Fibroblast of skin of back (primary cell): ENCODE measurements at places on chromosomes 3 and 15.
A peak's percentile ranks its signal among the peaks of the same experiment; 100 is the strongest.

DNA sequence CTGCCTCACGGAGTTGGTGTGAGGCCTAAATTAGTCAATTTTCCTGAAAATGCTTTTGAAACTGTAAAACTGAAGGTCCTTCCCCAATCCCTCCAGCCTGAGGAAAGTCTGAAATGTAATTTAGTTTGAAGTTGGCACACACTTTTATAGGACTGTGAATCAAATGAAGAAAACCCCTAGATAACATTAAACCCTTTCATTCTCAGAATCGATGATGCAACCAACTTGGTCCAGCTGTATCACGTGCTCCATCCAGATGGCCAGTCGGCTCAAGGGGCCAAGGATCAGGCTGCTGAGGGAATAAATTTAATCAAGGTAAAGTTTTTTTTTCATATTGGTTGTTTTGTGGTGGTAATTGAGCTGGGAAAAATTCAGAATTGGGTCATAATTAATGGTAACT lies 11.7 kb downstream of the MRPS22 start:
- DNase-seq, result no peak

- no peak for DNase-seq
Measured at GRCh38 chr3:84125201-84125721, 833.5 kb upstream of the CADM2 start.

- no peak for DNase-seq
Measured at GRCh38 chr3:142117056-142117851, 32.1 kb downstream of the TFDP2 start.

GRCh38 chr15:101393172-101393571 lies 96.3 kb downstream of the PCSK6 start:
- no peak for DNase-seq

DNA sequence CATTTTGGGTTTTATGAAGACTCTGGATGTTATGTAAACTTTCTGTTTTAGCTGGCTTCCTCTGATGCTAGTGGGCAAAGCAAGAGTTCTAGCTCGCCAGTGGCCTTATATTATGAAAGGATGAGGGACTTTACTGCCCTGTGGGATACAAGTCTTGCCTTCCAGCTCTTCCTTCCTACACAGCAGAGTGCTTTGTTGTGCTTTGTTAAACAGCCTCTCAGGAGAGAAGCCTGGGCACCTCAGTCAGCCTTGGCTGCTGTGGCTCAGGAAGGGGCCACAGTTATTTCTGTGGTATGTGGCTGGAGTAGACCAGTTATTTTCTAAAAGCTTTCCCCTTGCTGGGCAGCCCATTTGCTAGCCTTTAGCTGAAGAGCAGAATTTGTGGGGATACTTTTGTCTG lies 69.5 kb upstream of the SUCLG2 start:
- no peak for DNase-seq

DNA sequence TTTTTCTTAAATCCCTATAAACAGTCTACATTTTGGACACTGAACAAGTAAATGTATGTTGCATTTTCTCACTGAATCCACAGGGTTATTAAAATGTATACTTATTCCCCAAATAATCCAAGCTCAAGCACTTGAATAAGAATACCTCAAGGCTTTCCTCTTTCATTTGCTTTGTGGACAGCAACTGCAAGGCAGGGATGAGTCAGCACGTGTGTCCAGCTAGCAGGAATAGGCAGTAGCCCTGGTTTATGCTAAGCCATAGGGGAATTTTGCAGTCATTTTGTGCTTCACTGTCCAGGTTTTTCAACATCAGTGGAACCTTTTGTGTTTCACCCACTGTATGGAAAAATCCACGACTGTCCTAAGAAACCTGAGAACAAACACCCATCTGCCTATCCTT lies 96.7 kb upstream of the KCNMB2 start:
- peak; percentile 72 for DNase-seq

- no peak for DNase-seq
Measured at GRCh38 chr15:59818336-59818735, 129.2 kb upstream of the BNIP2 start.

GRCh38 chr15:101018450-101018849 lies 99.3 kb downstream of the LRRK1 start:
- DNase-seq, result no peak

GRCh38 chr3:129231331-129232119 lies 17.9 kb upstream of the COPG1 start:
- DNase-seq, result no peak

DNA sequence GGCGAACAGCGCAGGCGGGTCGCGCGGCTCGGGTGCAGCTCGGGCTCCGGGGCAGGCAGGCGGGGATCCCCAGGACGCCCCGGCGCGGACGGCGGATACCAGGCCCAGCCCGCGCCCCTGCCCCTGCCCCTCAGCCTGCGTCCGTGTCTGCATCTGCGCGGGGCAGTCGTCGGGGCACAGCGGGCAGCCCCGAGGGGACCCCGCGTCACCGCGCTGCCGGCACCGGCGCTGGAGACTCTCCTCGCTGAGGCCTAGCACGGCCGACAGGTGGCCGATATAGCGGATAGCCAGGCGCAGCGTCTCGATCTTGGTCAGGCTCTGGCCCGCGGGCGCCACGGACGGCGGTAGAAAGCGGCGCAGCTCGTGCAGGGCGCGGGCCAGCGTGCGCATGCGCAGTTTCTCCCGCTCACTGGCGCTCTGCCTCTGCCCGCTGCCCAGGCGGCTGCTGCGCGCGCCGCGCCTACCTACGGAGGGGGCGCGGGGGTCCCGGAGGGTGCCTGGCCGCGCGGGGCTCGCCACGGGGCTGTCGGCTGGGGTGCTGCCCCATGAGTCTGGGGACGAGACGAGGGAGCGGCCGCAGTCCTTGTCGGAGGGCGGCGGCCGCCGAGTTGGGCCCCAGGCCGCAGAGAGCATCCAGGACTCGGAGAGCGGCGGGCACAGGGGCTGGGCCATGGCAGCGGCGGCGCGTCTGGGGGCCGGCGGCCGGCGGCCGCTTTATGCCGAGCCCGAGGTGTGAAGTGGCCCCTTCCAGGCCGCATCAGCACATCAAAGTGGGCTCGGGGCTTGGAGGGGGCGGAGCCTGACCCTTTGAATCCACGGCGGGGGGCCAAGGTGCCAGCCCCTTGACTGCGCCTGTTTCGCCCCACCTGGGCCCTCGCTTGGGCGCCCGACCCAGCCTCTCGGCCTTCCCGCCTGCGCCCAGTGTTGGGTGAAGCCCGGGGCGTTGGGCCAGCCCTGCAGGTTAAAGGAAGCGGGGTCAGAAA lies at the start of gene MESP1:
TSS of gene MESP1 (minus strand) at position 690 of the 983 bp plus-strand sequence. CDS start at position 672, 18 bp downstream.
- peak; percentile 89 for DNase-seq

GRCh38 chr3:74121761-74122160 lies 492.7 kb downstream of the CNTN3 start:
- DNase-seq, result peak; percentile 30

DNA sequence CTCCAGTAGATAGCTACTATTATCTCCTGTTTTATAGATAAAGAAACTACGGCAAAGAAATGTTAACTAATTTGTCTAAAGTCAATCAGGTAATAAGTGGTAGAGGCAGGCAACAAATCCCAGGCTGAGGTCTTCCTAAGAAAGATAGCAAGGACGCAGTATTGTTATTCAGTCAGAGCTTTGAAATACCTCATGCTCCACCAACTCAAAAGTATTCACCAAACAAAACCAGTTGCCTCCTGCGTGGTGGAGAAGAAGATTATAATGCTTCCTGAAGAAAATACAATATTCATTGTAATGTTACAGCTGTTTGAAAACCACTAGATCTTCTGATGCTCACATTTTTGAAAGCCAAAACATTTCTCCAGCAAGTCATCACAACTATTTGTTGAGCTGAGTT lies 138.2 kb upstream of the CNTN4 start:
- no peak for DNase-seq

DNA sequence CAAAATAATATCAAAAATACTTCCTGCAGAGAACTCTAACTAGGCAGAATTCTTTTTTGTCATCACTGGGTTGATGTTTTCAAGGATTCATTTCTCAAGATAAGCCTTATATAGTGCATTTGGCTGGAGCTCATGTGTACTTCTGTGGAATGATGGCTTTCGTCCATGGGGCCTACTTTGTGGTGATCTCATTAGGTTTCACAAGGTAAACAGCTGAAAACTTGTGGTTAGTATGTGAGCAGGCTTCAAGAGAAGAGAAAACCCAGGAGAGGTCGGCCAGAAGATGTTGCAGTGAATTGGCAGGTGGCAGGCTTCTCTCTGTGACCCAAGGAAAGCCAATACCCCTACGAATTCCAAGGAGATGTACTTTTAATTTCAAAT lies 121.4 kb upstream of the PHLDB2 start:
- DNase-seq, result peak; percentile 95

- DNase-seq, result peak; percentile 17
Measured at GRCh38 chr3:196138482-196139254, 56.8 kb upstream of the TFRC start.

DNA sequence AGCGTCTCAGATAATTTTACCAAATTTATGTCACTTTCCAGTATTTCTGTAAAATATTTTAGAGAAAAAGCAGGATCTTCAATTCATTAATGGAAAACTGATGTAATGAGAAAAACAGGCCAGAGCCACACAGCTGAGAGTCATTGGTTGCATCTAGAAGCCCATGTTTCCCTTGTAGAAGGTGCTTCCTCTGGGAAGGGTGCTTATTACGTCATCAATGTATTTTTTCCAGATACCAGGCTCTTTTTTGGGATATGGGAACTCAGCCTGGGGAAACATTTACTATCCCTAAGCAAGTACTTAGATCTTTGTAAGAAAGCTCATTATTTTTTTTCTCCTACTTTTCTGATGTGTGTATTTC lies 89.1 kb upstream of the PHLDB2 start:
- no peak for DNase-seq

DNA sequence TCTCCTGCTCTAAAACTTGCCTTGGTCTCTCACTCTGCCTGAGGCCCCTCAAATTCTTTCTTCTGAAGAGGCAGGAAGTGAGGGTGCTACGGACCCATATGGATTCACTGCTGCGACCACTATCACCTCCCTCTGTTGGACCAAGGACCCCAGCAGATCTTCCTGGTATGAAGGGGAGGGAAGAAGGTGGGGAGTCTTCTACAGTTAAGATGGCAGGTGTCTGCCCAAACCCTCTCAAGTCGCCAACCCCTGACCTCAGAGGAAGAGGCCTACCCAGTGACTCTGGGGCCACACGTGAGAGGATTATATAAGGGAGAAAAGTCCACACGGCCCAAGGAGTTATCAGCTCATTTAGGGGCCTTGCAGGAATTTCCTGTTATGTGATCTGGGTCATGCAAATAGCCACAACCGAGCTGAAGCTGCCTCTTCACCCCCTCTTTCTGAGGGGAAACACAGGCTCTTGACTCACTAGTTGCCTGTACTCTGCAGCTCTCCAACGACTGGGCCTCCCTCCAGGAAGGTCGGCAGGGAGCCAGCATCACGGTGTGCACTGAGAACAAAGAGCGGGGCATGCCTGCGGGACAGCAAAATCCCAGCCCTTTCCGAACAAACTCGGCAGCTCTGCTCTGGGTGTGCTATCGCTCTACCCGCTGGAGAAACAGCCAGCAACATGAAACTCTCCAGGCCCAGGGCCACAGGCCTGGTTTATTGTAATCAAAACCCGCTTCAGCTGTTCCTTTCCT lies 116.0 kb downstream of the XXYLT1 start:
- DNase-seq, result peak; percentile 83

DNA sequence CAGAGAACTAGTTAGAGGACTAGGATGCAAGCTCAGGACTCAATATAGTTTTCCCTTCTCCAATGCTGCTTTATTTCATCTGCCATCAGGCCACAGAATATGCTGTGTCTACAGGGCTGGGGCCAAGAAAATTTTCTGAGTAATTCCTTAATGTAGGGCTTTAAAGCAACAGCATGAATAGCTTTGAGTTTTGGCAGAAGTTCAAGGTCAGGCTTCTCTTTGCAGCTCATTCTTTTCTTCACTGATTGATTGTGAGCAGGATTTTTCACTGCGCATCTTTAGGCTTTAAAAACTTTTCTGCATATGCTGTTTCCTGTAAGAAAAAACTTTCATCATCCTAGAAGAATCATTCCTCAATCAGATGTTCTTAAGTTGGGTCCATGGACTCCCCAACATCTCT lies 4.6 kb downstream of the TMEM108 start:
- DNase-seq, result peak; percentile 50

DNA sequence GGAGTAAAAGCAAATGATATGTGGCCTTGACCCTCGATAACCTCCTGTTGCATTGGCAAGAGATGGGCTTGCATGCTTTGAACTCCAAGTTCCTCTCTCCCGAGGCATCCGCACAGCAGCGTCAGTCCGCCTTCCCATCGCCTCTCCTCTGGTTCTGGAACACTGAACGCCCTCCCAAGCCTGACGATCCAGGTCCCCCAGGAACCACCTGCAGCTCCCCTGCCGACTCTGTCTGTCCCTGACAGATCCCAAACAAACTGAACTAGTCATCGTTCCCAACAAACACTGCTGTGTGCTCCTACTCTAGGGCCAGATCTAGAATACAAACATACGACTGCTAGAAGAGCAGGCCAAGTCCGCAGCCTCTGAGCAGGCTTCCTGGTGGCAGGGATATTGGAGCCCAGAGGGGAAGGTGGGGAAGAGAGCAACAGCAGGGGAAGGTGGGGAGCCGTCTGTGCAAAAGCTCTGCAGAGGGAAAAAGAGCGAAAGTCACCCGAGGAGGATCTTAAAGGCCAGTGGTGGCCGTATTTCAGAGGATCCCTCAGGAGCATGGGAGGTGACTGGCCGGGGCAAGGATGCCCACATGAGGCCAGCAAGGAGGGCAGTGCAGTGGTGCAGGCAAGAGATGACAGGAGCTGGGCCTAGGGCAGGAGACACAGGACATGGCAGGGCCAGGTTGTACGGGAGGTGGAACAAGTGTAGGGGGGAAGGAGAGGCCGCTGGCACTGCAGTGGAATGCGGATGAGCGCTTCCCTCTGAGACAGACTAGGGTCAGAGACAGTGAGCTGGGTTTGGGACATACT lies 50.8 kb downstream of the PCSK6 start:
- DNase-seq, result no peak

DNA sequence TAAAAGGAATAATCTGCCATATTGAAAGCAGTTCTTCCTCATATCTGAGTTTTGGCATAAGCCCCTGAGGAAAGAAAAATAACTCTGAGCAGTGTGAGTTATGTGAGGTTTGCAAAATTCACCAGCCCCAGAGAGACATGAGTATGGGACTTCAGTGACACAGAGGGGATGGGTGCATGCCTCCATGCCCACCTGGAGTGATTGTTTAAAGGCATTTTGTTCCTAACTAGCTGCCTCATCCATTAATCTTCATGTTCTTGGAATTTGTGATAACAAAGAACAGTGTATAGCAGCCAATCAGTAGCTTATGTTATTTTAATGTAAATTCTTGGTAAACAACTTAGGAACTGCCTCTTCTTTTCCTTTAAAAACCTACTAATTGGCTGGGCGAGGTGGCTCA lies 11.1 kb upstream of the ESYT3 start:
- no peak for DNase-seq

DNA sequence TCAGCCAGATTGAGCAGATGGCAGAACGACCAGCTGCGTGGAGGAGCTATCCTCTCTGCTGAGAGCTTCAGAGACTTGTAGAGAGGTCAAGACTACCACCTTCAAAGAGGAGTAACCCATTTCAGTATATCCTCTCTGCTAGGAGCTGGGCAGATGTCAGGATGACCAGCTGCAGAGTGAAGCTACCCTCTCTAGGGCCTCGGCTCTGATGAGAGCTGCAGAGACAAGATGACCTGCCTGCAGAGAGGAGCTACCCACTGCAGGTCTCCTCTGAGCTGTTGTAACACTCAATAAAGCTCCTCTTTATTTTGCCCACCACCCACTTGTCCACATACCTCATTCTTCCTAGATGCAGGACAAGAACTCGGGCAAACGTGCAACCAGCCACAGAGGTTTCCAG lies 1522.7 kb downstream of the OTOL1 start:
- no peak for DNase-seq

GRCh38 chr3:59660852-59661625 lies 611.2 kb upstream of the CFAP20DC start:
- DNase-seq, result no peak
